AG20443 (cell line): ENCODE measurements at places on chromosomes 2 and 18.

DNA sequence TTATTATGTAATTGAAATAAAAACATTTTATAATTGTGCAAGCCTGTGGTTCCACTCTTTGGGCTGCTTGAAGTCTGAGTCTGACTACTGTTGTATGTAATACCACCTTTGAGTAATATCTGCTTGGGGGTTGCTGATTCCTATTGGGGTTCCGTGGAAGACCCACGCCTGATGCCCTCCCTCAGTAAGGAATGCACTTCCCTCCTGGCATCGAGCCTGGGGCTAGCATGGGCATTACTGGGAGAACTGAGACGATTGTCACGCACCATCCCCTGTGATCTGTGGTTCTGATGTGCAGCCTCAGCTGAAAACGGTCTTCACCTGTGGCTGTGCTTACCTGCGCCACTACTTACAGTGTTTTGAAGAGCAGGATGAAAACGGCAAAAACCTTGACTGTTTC is 32.7 kb upstream of the RBM44 start:
- no peak for DNase-seq

GRCh38 chr2:114550364-114550763 is 107.9 kb downstream of the DPP10 start:
- DNase-seq: no peak

DNA sequence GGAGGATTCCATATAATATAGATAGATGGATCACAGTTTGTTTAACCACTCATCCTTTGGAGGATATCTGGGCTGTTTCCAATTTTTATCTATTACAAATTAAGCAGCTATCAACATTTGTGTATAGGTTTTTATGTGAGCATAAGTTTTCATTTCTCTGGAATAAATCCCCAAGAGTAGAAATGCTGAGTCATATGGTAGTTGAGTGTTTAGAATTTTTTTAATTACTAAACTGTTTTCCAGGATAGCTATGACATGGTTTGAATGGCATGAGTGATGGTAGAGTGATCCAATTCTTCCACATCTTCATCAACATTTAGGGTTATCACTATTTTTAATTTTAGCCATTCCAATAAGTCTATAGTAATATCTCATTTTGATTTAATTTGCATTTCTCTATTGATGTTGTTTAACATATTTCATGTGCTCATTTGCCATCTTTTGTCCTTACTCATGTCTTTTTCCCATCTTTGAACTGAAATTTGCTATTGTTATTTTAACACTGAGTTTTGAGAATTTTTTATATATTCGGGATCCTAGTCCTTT is 31.4 kb downstream of the ABCB11 start:
- no peak for DNase-seq

DNA sequence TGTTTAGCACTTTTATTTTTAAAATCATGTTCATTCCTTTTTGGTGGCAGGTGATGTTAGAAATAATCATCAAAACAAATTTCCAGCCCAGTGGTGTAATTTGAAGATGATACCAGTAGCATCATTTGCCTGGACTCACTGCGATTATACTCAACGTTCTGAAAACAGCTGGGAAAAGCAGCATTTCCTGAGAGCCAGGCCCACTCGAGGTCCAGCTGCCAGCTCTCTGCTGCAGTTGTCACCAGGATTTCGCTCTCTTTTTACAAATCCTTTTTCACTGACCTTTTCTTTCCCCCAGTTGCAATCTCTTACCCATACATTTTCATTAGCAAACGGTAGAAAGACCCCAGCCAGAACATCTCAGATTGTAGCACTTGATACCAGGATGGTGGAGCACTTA is 110.6 kb upstream of the LYPD1 start:
- DNase-seq: no peak

DNA sequence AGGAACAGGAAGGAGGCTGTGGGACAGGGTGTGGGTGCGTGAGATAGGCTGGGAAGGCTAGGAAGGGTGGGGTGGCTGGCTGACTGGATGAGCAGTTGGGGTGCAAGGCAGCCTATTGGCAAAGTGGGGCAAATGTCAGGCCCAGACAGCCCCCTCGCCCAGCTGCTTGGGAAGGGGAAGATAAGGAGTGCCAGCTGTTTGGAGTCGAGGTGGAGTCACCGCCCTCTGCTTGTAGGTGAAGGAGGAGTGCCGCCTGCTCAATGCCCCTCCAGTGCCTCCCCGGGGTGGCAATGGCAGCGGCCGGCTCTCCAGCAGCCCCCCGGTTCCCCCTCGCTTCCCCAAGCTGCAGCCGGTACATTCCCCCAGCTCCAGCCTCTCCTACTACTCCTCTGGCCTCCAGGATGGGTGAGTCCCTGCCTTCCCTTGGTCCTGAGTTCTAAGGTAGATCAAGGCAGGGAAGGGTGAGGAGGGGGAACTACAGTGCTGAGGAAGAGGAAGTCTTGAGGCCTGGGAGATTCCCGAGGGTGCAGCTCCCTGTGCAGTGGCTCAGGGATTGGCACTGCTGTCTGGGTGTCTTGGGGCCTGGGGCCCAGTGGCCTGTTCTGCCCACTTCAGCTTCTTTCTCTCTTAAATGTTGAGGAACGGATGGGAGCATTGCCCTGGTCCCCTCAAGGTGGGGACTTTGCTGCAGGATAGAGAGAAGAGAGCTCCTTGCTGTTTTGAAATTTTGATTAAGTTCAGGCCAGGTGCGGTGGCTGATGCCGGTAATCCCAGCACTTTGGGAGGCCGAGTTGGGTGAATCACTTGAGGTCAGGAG is 13.3 kb downstream of the GAREM2 start:
- no peak for DNase-seq

DNA sequence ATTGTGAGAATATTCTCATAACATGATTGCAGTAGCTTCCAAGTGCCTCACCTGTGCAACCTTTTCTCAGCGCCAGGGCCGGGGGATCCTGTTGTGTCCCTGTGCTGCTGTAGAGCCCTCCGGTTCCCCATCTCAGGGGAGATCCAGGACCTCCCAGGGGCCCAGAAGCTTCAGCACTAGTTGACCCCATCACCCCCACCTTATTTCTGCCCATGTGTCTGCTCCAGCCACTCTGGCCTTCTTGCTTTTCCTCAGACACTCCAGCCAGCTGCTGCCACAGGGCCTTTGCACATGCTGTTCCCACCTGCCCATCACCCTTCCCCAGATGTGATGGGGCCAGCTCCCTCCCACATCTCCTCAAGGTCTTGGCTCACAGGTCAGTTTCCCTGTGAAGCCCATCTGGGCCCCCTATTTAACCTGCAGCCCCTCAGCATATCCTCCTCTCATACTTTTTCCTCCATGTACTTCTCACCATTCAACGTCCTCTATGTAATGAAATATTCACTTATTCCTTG is 226.5 kb downstream of the SEPTIN10 start:
- DNase-seq: no peak

DNA sequence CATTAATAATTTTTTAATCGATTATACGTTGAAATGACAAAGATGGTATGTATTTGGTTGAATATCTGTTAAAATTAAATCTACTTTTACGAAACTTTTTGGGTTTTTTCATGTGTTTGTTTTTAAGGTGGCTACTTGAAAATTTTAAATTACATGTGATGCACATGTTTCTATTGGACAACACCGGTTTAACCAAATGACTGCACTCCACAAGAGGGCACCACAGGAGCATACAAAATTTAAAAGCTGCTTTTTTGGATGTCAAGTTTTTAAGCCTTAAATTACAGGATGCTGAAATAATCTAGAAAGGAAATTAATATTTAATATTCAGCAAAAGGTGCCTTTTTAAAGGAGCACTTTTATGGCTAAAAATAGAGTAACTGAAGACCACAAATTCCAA is 98.7 kb downstream of the ACVR1 start:
- DNase-seq: peak; percentile 61

GRCh38 chr2:6773007-6773693 is 92.6 kb downstream of the CMPK2 start:
- DNase-seq: peak; percentile 73

DNA sequence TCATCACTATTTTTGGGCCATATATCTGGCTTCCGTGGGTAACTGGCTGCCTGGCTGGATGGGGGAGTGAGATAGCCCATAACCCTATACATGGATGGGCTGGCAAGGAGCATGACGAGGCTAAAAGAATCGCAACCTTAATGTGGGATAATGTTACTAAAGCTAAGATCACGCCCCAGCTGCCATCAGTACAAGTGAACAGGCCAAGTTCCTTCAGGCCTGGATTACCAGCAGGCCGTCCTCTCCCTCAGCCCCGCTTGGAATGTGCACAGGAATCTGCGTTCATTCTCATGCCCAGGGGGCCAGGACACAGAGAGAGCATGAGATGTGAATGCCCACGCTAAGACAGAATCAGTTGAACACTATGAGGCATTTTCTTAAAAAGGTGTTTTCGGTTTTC is 34.7 kb downstream of the RMC1 start:
- DNase-seq: no peak

DNA sequence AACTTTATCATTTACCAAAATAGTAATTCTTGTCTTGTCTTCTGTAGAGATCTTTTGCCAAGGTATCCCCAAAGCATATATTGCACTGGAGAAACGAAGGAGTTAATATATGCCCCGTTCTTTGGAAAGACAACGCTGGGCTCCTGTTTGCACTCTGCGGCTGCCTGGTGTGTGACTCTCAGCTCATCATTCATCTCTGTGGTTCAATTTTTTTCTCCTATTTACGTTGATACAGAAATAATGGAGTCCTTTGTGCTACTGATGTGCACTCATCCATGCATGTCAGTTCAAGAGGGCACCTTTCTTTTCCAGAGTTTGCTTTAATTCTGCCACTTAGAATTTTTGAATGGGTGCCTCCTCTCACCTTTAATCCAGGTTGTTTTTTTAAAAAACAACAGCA is 655.5 kb downstream of the DCDC2C start:
- no peak for DNase-seq

GRCh38 chr2:225600444-225600843 is 200.9 kb downstream of the NYAP2 start:
- DNase-seq: no peak

- DNase-seq: peak; percentile 25
Observed at GRCh38 chr2:228652366-228652765, 470.9 kb upstream of the SPHKAP start.

- DNase-seq: no peak
Observed at GRCh38 chr18:12321333-12321732, 13.3 kb downstream of the TUBB6 start.

- DNase-seq: peak; percentile 68
Observed at GRCh38 chr2:237223201-237223861, 137.6 kb downstream of the COPS8 start.

DNA sequence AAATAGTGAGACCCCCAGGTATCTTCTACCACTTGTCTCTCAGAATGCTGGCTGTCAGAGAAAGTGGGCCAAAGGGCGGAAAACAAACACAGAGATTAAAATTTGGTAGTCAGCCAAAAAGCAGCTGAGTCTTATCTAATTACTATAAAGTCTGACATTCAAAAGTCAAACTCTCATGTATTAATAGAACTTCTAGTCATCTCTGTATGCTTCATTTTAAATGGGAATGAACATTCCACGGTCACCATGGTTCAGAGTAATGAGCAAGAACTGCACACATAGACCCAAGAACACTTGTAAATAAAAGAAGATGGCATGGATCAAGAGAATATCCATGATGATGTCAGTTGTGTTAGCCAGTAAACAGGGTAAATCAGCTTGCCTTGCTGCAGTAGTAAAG is 1267.0 kb upstream of the CHAC2 start:
- no peak for DNase-seq

DNA sequence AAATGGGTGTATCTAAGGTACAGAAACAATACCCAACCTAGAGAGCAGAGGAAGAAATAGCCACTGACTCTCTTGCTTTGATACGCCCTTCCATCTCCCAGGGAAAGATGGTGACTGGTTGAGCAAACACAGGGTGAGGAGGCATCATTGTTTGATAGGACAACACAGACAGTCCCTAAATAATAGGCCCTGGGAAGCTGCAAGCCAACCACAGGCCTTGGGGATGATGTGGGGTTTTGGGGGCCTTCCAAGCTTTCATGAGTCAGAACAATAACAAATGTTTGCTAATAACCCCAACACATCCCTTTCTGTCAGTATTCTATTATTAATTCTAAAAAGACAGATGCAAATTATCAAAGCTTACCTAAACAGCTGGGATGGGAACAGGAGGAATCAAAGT is 9.8 kb downstream of the LGALSL start:
- peak; percentile 72 for DNase-seq

GRCh38 chr18:29457316-29457889 is 1280.5 kb upstream of the CDH2 start:
- no peak for DNase-seq

DNA sequence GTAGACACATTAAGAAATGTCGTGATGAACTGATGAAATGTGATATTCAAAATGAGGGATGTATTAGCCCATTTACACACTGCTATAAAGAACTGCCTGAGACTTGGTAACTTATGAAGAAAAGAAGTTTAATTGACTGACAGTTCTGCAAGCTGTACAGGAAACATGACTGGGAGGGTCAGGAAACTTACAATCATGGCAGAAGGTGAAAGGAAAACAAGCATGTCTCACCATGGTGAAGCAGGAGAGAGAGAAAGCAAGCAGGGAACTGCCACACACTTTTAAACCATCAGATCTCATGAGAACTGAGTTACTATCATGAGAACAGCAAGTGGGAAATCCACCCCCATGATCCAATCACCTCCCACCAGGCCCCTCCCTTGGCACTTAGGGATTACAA is 1010.8 kb upstream of the CELF4 start:
- no peak for DNase-seq

- no peak for DNase-seq
Observed at GRCh38 chr18:11118051-11118766, 31.2 kb downstream of the PIEZO2 start.

- peak; percentile 39 for DNase-seq
Observed at GRCh38 chr2:161250864-161251436, 57.3 kb upstream of the PSMD14 start.

DNA sequence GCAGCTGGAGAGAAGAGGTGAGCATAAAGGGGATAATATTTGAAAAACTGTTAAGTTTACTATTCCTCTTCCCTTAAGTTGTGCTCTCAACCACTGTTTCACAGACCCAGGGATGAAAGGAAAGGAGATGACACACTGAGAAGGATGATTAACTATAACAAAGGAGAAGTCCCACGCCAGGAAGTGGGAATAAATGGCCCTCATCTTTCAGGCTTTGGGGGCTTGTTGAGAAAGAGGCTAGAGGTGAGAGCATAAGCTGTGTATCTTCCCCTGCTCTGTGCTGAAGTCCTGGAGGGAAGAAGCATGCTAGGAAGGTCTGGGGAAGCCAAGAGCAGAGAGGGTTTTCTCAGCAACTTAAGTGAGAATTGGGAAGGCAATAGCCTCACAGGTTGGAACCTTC is 399.1 kb upstream of the ATP5MC3 start:
- no peak for DNase-seq

- DNase-seq: no peak
Observed at GRCh38 chr2:172433144-172433543, 5.8 kb downstream of the ITGA6 start.

- DNase-seq: no peak
Observed at GRCh38 chr2:8860239-8860638, 22.8 kb upstream of the KIDINS220 start.

GRCh38 chr2:55111230-55111569 is 60.9 kb upstream of the RTN4 start:
- no peak for DNase-seq

GRCh38 chr18:77750006-77750405 is 500.4 kb downstream of the GALR1 start:
- no peak for DNase-seq

GRCh38 chr2:190792956-190793888 is 87.4 kb upstream of the GLS start:
- DNase-seq: peak; percentile 38
